CD4-positive, alpha-beta T cell treated with Interleukin-4 for 1 hour (primary cell): ENCODE measurements at places on chromosomes 12 and 14.

GRCh38 chr12:66640691-66641460, 38.0 kb downstream of the GRIP1 start:
- DNase-seq = no peak

DNA sequence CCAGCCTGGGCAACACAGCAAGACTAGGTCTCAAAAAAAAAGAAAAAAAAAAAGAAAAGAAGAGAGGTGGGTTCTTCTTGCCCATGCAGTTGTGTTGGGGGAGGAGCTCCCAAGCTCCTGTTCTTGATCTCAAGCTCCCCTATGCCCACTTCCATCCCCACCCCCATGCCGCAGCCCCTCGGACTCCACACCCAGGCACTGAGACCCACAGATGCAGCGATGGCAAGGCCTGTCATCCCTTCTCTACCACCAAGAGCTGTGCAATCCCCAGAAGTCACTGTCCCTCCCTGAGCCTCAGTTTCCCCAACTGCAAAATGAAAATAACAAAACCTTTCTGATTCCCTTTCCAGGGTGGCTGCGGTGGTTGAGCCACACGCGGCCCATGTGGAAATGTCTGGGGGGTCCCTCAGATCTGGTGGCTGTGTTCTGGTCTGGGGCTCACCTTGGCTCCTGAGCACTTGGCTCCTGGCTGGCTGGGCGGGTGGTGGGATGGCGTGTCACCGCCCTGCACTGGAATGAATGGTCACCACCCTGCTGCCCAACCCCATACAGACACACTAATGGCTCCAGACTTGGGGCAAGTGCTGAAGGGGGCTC, 22.6 kb upstream of the KIF26A start:
- DNase-seq = no peak

GRCh38 chr12:20704860-20705259, 9.7 kb downstream of the SLCO1C1 start:
- DNase-seq = no peak

GRCh38 chr12:106142591-106143261, 4.0 kb upstream of the NUAK1 start:
- DNase-seq = no peak

DNA sequence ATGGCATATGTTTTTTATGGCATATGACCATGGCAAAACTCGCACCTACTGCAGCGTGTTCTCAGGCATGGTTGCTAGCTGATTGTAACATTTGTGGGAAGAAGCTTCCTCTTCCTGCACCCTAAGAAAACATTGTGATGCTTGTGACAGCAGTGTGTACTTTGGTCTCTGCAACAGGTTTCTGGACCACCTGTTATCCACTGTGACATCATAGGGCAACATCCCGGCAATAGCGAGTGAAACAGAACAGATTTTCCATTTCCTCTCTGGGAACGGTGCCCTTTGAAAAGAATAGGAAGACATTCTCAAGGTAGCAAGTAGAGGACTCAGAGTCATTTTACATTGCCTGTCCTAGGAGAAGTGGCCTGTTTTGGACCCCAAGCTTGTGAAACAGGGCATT, 135.4 kb upstream of the TRHDE start:
- DNase-seq = no peak

DNA sequence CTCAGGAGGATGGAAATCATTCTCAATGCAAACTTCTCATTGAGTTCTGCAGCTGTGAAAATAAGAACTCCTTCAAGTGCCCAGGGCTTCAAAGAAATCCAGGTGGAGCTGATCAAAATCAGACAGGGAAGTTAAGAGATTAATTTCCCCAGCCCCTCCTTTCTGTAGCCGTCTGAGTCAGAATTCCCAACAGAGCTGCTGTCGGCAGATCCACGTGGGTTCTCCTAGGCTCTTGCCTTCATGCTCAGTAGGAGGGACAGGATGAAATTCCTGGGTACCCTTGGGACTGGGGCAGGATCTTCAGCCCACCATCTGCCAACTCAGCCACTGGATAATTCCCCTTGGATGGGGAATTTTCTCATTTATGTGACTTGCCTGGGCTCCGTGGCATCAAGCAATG, 13.3 kb downstream of the TGFB3 start:
- DNase-seq = no peak

DNA sequence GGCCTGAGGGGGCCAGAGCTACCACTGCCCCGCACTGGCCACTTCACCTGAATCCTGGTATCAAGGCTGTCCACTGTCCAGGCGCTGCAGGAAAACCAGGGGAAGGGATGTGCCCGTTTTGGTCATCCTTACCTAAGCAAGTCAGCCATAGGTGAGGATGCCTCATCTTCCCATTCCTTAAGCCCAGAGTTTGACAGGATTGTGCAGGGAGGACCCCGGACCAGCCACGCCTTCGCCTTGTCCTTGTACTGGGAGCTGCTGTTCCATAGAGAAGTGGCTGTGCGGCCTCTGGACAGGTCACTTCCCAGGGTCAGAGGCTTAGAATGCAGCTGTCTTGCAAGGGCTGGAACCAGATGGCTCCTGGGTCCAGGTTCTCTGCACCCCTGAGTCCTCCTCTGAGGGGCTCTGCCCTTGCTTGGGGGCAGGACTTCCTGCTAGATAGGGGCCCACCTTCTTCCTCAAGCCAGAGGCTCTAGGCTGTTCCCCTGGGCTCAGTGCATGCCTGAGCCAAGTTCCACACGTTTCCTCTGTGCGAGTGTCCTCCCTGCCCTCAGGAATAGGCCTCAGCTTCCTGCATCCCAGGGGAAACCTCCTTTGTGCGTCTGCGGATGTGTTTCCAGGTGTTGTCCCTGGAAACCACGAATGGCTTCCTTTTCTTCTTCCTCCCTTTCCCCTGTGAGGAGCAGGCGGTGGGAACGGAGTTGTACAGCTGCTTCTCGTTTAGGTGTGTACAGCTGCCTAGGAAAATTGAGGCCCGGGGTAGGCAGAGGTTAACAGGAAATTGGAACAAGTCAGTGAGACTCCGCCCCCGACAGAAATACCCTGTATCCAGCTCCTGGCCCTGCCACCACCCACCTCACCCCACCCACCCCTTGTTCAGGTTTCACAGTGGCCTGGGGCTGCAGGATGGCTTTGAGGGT, 54.3 kb upstream of the RIN3 start:
- DNase-seq = no peak

DNA sequence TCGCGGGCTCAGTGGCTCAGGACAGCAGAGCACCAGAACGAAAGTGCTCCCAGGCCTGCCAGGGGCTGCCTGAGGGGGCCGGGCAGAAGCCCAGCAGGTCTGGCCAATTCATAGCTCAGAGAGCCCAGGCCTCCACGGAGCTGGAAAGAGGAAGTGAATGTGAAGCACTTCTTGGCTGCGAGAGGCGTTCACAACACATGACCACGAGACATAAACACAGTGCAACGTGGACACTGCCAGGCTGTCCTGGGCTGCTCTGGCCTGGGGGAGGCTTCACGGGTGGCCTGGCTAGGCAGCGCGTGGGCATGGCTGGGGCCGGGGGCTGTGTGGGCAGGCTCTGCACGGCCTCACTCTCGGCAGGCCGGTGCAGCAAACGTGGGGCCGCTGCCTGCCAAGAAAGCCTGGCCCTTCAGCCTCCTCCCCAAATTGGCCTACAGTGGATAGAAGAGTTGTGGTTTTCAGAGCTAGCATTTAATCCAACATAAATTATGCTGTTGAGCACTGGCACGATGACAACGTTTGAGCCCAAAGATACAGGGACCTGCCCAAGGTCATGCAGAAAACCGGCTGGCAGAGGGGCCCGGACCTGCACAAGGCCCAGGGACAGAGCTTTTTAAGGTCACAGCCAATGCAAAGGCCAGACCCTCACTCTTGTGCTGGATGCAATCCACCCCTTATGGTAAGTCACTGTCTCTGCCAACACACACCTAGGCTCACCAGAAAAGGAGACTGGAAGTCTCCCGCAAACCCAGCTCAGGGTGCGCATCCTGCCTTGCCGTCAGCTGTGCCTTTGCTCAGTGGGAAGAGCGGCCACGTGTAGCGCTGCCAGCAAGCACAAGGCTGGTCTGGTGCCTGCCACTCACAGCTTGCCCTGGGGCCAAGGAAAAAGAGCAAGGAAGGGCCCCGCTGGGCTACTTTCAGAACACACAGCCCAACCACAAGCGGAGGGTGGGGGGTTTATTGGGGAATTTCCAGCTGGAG, 8.6 kb downstream of the SLC25A29 start:
- no peak for DNase-seq

- DNase-seq = no peak
Measured at GRCh38 chr14:26859483-26859882, 261.6 kb upstream of the NOVA1 start.

DNA sequence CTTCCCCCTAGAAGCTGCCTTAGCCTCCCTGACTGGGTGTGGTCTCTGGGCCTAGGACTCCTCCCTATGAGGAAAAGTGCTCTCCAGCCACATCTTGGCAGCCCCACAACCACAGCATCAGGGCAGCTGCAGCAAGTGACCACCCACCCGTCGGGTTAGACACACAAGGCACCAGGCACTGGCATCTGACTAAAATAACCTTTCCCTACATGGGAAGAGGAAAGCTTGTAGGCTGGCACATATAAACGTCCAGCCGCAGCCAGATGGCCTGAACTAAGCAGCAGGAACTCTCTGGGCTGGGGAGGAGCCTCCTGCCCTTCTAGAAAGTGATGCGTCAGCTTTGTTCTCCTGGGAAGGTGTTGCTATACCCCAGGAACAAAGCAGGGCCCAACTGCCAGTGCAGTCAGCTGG, 328.7 kb downstream of the DPF3 start:
- DNase-seq = no peak

DNA sequence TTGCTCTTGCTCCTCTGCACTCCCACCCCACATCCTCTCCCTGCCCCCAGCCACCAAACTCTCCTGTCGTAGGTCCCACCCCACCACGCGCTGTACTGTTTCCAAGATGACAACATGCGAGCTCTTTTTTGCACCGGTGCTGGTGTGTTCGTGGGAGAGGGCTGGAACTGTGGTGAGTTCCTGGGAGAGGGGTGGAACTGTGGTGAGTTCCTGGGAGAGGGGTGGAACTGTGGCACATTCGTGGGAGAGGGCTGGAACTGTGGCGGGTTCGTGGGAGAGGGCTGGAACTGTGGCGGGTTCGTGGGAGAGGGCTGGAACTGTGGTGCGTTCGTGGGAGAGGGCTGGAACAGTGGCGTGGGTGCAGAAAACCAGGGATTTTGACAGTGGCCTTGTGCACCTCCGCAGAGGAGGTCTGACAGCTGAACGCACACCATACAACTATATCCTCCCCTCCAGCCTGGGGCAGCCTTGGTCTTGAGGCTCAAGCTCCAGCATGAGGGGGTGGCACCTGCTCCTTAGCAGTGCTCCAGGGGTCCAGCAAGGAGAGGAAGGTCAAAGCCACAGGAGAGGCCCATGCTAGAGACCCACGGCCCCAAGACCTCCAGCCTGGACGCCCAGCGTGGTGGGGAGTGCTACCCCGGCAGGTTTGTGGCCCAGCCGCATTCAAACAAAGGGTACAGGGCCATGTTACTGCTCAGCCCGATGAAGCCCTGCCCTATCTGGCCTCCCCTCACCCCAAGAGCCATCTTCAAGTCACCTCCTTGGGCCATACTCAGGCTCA, 50.1 kb downstream of the ACTN1 start:
- no peak for DNase-seq

- no peak for DNase-seq
Measured at GRCh38 chr12:69475237-69475975, 5.2 kb downstream of the FRS2 start.

DNA sequence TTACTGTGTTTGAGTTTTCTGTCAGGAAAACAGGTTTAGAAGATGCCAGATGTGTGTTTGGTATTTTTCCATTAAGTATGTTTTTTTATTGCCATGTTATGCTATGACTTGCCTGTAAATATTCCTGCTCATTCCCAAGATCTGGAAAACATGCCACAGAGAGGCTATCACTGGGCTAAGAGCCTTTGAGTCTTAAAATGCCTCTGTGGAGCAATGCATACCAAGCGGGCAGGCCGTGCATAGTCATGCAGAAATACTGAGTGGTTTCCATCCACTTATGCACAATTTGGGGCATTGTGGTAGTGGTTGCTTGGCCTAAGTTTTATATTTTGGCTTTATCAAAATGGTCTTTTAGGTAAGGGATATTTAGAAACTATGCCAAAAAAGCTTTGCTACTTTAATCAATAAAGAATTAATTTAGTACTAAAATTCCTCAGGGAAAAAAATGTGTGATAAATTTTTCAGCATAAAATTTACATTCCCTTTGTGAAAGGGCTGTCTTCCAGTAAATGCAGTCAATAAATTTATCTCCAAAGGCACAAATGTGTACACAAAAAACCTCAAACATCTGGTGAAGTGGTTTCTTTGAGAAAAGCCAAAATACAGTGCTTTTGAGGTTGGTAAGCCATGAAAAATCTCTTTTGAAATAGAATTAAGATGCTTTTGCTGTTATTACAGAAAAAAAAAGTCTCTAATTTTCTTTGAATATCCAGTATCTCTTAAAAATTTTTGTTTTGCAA, 341.3 kb upstream of the FBXO33 start:
- no peak for DNase-seq

DNA sequence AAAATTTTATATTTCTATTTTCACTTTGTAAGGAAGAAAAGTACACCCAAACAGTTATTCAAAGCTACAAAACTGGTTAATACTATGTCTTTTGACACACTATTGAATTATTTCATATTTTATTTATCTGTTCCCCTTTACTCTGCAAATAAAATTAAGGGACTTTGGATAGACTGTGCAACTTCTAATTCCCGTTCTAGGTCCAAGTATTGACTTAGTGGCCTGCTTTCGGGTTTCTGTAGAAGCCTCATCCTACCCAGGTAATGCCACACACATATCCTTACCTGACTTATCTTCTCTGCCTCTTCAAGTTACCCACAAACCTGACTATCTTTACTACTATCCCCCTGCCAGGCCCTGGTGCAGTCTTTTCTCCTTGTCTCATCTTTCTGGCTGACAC, 156.3 kb upstream of the TMTC2 start:
- no peak for DNase-seq

DNA sequence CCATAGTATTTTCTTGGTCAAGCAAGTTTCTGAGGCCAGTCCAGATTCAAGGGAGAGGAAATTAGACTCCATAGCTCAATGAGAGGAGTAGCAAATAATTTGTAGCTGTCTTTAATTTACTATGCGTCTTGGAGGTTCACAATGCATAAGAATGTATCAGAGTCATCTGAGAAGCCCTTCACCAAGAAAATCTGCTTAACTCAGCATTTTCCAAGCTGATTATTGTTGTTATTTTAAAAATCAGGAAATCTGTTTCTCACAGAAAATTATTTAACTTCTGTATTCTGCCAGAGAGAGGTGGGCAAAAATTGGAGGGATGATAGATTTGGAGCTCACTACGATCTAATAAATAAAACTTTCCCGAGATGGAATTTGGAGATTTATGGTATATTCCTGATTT, 72.0 kb downstream of the SMOC1 start:
- DNase-seq = no peak

DNA sequence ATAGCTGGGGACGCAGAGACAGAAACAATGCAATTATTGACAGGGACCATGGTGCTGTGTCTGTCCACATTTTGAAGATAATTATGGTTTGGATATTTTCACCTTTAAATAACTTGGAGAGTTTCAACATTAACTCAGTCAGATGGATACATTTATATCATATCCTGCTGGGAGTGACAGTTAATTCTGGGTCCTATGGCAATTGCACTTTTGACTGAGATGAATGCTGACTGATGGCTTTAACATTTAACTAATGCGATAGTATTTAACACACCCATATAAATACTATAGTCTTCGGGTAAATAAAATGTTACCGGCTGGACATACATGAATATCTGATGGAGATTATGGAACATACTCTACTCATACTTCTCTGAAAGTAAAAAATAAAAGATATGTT, 118.3 kb downstream of the LRRK2 start:
- no peak for DNase-seq
